PC-9 (cell line): ENCODE measurements at places on chromosomes 4 and X. TPM values are rescaled to one million over a fixed set of nuclear protein-coding genes. Genes with fewer than 3 reads are reported as not detected.

Gene AKAP4
- total RNA-seq = not detected in 2 replicates

GRCh38 chrX:108091878-108092291 is 307 bp downstream of the ATG4A start:
- peaks cover 16% of the 10 kb centered on the region for H3K36me3 ChIP-seq
- peak overlapping the region; percentile 84 for H3K4me3 ChIP-seq
- H3K27ac ChIP-seq = no peak overlapping the region
- no peak for DNase-seq
- H3K4me1 ChIP-seq = peaks cover 23% of the 10 kb centered on the region
- no peaks in the 10 kb centered on the region for H3K27me3 ChIP-seq

DNA sequence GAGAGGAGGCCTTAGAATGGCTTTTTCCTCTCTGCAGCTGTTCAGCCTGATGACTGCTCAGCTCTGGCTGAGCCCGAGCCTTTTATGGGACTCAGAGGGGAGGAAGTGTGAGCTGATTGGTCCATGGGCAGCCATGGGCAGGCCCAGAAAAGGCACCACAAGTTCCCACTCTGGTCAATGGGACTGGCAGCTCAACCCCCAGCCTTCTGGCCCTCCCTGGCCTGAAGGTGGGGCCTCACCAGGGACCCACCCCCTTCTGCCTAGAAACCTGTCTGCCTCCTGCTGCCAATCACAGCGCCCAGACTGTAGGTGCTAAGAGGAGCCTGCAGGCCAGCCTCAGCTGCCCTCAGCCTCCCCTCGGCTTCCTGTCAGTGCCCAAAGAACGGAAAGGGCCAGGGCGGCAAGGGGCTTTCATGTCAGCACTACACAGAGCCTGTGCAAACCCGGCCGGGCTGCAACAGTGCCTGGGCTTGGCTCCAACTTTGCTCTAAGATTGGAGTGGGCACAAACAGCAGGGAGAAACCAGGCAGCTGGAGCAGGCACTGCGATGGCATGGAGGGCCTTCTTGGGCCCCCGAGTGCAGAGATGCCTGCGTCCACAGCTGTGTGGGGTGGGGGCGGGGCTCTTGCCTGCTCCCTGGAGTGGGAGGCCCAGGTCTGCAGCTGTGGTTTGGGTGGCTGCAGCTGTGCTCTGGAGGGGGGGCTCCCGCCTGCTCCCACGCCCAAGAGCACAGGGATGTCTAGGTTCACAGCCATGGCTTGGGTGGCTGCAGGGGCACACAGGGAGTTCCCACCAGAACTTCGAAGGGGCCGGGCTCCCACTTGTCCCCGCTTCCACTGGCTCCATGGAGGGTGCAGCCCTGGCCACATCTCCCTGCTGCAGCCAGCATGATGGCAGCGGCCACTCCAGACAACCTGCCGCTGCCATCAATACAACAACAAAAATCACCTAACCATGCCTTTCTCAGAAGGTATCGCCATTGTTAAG is 92.6 kb downstream of the NXF2 start:
- H3K27ac ChIP-seq = no peak overlapping the region
- H3K27me3 ChIP-seq = no peaks in the 10 kb centered on the region
- no peaks in the 10 kb centered on the region for H3K4me1 ChIP-seq
- no peaks in the 10 kb centered on the region for H3K36me3 ChIP-seq
- no peak overlapping the region for H3K4me3 ChIP-seq
- no peak for DNase-seq

- no peaks in the 10 kb centered on the region for H3K4me1 ChIP-seq
- no peaks in the 10 kb centered on the region for H3K27me3 ChIP-seq
- no peak overlapping the region for H3K27ac ChIP-seq
- no peak overlapping the region for H3K4me3 ChIP-seq
Observed at GRCh38 chr4:113476800-113477199, 284.7 kb downstream of the CAMK2D start.

DNA sequence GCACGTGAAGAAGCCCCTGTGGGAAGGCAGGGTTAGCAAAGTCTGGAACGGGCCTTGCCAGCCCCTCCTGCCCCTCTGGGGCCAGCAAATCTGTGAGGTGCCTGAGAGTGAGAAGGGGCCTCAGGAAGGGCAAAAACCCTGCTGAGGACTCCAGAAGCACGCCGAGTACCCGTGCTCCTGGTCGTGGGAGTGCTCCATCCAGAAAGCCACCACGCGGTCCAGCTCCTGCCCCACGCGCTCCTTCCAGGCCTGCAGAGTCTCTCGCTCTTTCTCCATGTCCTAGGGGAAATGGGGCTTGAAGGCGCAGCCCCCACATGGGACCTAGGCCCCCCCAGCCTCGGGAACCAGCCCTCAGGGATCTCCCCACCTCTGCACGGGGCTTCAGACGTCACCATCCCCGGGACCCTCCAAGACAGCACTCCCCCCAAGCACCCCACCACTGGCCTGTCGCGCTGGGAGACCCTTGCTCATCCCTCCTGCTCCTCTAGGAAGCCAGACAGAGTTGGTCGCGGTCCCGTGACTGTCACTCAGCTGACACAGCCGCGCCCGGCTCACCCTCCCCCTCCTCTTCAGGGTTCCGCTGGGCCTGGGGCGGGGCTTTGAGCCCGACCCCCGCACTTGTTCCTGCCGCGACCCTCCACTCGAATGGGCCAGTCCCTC is at the start of gene RENBP:
TSS of gene RENBP (minus strand) at position 504 of the 660 bp plus-strand sequence. CDS start at position 471, 33 bp downstream.
- H3K36me3 ChIP-seq = no peaks in the 10 kb centered on the region
- H3K27ac ChIP-seq = no peak within 1 kb of the TSS
- no peaks in the 10 kb centered on the region for H3K4me1 ChIP-seq
- no peak within 1 kb of the TSS for H3K4me3 ChIP-seq
- H3K27me3 ChIP-seq = no peaks in the 10 kb centered on the region
- DNase-seq = no peak

GRCh38 chr4:36388710-36389109 is 107.3 kb downstream of the DTHD1 start:
- H3K27me3 ChIP-seq = no peaks in the 10 kb centered on the region
- no peaks in the 10 kb centered on the region for H3K4me1 ChIP-seq
- no peaks in the 10 kb centered on the region for H3K36me3 ChIP-seq
- no peak for DNase-seq
- no peak overlapping the region for H3K4me3 ChIP-seq

GRCh38 chrX:12581546-12581945 is 209.7 kb upstream of the PRPS2 start:
- H3K36me3 ChIP-seq = no peaks in the 10 kb centered on the region
- no peak overlapping the region for H3K27ac ChIP-seq
- no peak overlapping the region for H3K4me3 ChIP-seq
- peaks cover 13% of the 10 kb centered on the region for H3K4me1 ChIP-seq
